ENCODE measurements at places on chromosomes 12 and 14. TPM values are rescaled to one million over a fixed set of nuclear protein-coding genes. Genes with fewer than 3 reads are reported as not detected.

- DNase-seq: peak; percentile 5
- no peaks in the 10 kb centered on the region for H3K36me3 ChIP-seq
- H3K4me3 ChIP-seq: no peak overlapping the region
- no peaks in the 10 kb centered on the region for H3K27me3 ChIP-seq
- no peaks in the 10 kb centered on the region for H3K4me1 ChIP-seq
- H3K27ac ChIP-seq: no peak overlapping the region
These were observed 19.6 kb upstream of the SMCO2 start for GRCh38 chr12:27426743-27427487.

- DNase-seq: peak; percentile 84
- no peaks in the 10 kb centered on the region for H3K27me3 ChIP-seq
- H3K36me3 ChIP-seq: no peaks in the 10 kb centered on the region
- no peak overlapping the region for H3K27ac ChIP-seq
- no peaks in the 10 kb centered on the region for H3K4me1 ChIP-seq
- H3K4me3 ChIP-seq: no peak overlapping the region
These were observed 161.2 kb downstream of the RERGL start for GRCh38 chr12:17928708-17929366.

DNA sequence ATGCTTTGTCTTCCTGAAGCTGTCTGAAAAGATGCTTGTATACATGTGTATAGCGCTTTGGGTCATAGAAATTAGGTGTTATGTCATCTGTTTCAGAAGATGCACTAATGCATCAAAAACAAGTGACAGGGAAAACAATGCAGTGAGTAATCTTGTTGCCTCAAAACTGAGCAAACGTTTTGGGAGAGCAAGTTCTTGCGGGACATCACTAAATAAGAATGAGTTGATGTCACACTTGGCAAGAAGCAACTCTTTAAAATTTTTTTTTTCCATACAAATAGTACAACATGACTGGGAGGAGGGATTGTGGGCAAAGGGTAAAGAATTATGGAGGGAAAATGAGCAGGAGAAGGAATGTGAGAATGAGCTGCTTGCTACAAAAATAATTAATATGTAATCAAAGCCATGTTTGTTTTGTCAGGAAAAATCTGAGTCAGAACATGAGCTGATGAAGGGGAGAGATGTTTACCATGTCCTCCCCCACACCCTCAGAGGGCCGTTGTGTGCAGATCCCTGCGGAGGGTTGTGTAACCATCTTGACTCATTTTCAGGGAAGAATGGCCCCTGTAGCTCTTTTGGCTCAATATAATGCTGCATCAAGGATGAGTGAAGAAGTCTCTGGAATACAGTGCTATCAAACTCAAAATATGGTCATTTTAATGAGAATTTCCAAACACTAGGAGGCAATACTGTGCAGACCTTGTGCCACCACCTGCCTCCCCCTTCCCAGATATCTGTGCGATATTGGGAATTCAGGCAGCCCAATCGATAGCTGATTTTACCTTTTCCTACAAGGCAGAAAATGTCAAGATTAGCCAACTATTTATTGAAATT lies 41.4 kb downstream of the BORCS5 start:
- H3K27me3 ChIP-seq: no peaks in the 10 kb centered on the region
- H3K36me3 ChIP-seq: no peaks in the 10 kb centered on the region
- peak overlapping the region; percentile 61 for H3K27ac ChIP-seq
- no peak overlapping the region for H3K4me3 ChIP-seq

DNA sequence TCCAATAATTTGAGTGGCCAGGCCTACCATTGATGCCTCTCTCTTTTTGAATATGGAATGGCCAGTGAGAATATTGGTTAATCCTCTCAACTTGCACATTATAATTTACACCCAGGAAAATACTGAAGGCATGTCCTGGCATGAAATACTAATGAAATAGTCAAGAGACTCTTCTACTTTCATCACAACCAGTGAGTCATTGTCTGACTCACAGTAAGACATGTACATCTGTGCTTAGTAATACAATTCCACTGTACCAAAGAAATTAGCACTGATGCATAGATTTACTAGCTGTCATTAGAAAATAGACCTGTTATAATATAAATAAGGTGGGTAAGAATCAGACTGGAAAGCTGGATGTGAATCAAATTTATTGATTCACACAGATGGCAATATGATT lies 31.6 kb downstream of the KCNC2 start:
- H3K36me3 ChIP-seq: no peaks in the 10 kb centered on the region
- H3K4me3 ChIP-seq: no peak overlapping the region
- DNase-seq: peak; percentile 94
- peak overlapping the region; percentile 4 for H3K27ac ChIP-seq

DNA sequence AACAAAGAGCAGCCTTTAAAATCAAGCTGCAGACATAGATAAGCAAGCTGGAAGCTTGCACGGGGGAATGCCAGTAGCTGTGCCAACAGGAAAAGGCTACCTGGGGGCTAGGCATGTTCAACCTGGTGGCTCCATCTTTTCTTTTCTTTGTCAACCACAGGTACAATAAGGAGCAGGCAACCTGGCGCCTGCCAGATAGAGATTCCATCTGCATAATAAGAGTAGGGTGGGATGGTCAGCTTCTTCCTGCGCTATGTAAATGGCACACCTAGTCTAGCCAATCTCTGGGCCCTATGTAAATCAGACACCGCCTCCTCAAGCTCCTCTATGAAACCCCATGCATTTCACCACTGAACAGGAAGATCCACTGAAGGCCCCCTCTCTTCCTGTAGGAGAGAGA lies 87.4 kb upstream of the PKP2 start:
- no peaks in the 10 kb centered on the region for H3K36me3 ChIP-seq
- no peaks in the 10 kb centered on the region for H3K4me1 ChIP-seq

Gene DDX55
- 14.9 TPM for total RNA-seq

Measured in fibroblast of lung (primary cell).